ENCODE measurements at places on chromosomes 7 and 10.

DNA sequence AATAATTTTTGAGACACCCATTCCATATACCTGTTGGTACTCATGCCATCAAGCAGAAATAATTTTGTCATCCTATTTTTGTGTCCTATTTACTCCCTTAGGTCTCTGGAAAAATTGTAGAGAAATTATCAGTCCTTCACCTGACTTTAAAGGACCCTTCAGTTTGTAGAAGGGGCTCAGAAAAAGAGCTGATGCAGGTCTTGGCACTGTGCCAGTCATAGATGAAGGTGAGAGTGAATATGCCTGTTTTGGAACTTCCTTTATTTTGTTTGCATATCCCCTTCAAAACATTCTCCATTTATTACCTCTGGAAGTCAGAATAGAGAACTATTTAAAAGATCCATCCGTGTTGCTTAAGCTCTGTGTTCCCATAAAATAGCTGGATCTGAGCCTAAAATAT, 321.0 kb upstream of the TPK1 start:
- no peak for DNase-seq

DNA sequence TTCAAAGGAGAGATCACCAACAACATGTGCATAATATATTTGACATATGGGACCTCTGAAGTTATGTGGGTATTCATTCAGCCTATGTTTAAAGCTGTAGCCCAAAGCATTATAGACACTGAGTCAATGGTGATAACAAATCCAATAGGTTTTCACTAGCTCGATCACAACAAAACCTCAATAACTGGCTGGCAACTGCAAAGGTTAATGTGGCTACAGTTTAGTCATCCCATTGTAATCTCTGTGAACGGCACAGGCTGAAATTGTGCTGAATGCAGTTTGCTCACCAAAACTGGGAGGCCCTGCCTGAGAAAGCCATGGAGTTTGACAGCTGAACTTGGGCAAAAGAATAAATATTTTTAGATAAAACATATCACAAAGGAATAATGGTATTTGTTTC, 152.4 kb upstream of the ADO start:
- DNase-seq, result no peak

GRCh38 chr7:134879815-134880475, 100.5 kb downstream of the CALD1 start:
- no peak for DNase-seq

DNA sequence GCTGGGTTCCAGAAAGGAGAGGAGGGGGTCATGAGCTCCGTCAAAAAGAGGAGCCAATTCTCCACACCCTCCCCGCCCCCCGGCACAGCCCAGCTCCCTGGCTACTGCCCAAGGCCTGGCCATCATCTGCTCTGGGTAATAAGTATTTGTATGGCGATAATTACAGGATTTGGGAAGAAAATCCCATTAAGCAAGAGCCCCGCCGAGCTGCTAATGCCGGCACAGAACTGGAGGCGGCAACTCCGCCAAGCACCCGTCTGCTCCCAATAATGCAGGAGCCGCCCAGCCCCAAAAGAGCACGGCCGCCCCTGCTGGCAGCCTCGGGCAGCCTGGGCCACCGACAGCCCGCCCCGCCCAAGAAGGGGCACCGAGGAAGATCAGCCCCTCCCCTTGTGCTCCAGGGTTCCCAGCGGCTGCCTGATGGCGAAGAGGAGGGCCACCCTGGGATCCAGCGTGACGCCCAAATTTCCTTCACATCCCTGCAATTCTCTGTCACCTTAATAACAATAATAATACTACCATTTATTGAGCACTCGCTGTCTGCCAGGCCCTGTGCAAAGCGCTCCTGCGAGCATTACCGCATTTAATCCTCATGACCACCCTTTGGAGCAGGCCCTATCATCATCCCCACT, 5.9 kb downstream of the SLIT1 start:
- DNase-seq, result no peak

GRCh38 chr10:17349717-17350116, 104.7 kb downstream of the ST8SIA6 start:
- no peak for DNase-seq

DNA sequence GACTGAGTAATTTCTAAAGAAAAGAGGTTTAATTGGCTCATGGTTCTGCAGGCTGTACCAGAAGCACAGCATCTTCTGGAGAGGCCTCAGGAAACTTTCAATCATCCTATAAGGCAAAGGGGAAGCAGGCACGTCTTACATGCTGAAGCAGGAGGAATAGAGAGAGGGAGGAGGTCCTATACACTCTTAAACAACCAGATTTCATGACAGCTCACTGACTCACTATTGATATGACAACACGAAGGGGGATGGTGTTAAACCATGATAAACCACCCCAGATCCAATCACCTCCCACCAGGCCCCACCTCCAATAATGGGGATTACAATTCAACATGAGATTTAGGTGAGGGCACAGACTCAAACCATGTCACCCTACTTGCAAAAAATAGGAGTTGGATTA, 201.5 kb downstream of the CDK14 start:
- DNase-seq, result no peak

GRCh38 chr7:46571996-46572395, 650.9 kb upstream of the IGFBP3 start:
- DNase-seq, result no peak

GRCh38 chr10:11670381-11670780, 58.9 kb upstream of the USP6NL start:
- no peak for DNase-seq

- no peak for DNase-seq
Measured at GRCh38 chr7:23981314-23981713, 271.3 kb downstream of the STK31 start.

- no peak for DNase-seq
Measured at GRCh38 chr10:63227207-63227895, 94.2 kb downstream of the NRBF2 start.

DNA sequence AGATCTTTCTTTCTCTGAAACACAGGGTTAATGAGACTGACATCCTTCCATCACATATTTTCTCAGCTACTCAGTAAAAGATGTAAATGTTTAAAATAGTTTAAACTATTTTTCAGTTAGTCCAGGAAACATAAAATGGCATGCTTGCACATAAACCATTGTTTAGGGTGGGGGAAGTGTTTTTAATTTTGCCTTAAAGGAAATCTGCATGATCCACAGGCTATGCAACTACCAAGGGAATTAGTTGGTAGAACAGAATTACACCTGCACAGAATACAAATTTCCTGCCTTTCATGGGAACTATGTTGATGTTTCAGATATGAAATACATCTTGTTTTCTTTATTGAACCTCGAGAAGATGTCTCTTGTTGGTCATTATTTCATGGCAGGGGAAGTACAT, 10.6 kb downstream of the CAV1 start:
- DNase-seq, result no peak

- DNase-seq, result no peak
Measured at GRCh38 chr10:108629834-108630233, 1293.5 kb downstream of the XPNPEP1 start.

DNA sequence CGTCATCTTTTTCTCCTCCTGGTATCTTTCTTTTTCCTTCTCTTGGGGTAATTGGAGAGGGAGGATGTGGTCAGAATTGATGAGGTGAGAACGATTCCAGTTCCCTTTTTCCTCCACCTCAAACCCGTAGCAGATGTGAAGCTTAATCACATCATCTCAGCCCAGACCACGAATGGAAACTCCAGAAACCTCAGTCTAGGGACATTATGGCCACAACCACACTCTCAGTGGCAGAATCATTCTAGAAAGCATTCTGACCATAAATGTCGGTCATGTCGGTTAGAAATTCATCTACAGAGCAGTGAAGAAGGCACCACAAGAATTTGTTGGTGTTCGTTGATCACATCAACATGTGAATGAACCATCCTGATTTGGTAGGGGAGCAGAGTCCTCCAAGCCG, 78.7 kb downstream of the GATA3 start:
- peak; percentile 40 for DNase-seq

DNA sequence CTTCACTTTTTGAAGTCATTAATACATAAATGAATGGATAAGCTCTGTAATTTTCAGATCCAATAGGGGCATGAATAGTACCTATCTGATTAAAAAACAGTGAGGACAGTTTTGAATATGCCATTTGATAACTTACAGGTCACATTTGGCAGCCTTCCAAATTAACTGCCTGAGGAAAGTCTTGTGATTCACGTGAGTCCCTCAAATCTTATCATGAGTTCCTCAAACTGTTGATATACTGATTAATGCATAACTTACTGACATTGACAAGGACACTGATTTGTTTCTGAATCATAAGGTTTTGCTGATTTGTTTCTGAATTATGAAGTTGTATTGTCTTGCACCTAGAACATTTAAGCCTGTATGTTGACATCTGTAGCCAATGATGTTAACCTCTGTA, 55.1 kb downstream of the ANKMY2 start:
- DNase-seq, result no peak

GRCh38 chr10:103082683-103083082, 110.4 kb downstream of the NT5C2 start:
- DNase-seq, result no peak

- no peak for DNase-seq
Measured at GRCh38 chr10:75828413-75828812, 397.0 kb downstream of the LRMDA start.

- no peak for DNase-seq
Measured at GRCh38 chr7:6648815-6649104, 11.6 kb downstream of the ZNF316 start.

- DNase-seq, result no peak
Measured at GRCh38 chr10:117411479-117412399, 36.5 kb upstream of the PDZD8 start.

DNA sequence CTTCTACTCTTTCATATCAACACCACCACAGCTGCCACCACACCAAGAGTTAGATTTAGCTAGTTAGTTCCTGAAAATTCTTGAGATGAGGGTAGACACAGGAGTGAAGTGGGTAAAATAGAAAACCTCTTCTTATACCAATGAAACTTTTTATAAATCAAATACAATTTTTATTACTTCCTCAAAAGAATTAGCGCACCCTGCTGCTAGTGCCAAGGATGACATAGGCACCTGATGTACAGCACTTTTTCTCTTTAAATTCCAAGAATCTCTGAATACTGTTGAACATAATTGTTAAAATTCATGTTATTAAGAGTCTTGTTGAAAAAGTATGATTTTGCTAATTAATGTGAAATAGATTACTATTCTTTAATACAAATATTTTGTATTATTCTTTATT, 11.4 kb downstream of the ZWINT start:
- DNase-seq, result no peak

GRCh38 chr10:62554632-62555199, 180.5 kb downstream of the ZNF365 start:
- DNase-seq, result no peak

DNA sequence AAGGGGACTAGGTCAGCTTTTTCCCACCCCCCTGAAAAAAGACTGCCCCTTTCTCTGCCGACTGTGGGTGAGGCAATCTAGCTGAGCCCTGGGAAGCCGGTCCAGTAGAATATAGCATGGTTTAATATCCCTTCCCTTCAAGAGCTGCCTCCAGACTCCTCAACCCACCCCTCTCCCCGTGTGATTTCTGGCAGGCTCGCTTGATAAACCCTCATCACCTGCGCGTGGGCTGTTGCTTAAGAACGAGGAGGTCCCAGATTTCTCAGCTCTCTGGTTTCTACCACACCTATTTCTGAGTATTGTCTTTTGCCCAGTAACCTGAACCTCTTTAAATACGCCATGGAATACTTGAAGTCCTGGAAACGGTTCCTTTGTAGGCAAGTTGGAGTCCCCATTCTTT, 2.0 kb upstream of the LRRC4 start:
- DNase-seq, result no peak

DNA sequence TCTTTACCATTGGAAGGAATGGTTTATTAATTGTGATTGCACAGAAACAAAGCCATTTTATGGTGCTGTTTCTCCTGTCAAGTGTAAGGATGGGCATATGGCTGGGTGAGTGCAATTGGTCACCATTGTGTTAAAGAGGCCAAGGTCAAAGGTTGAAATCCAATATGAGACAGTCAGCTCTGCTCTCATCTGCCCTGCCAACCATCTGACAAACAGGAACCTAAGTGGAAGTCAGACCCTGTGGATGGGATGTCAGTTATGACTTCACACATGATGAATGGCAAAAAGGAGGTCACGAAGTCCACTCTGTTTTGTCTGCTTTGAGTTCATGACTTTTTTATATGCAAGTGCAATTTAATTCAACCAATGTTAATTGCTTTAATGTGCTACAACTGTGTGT, 172.7 kb upstream of the TMEM229A start:
- DNase-seq, result no peak

- peak; percentile 56 for DNase-seq
Measured at GRCh38 chr7:102415685-102416225, 17.6 kb upstream of the ORAI2 start.

GRCh38 chr10:132681858-132682755, 103.8 kb downstream of the NKX6-2 start:
- DNase-seq, result no peak

DNA sequence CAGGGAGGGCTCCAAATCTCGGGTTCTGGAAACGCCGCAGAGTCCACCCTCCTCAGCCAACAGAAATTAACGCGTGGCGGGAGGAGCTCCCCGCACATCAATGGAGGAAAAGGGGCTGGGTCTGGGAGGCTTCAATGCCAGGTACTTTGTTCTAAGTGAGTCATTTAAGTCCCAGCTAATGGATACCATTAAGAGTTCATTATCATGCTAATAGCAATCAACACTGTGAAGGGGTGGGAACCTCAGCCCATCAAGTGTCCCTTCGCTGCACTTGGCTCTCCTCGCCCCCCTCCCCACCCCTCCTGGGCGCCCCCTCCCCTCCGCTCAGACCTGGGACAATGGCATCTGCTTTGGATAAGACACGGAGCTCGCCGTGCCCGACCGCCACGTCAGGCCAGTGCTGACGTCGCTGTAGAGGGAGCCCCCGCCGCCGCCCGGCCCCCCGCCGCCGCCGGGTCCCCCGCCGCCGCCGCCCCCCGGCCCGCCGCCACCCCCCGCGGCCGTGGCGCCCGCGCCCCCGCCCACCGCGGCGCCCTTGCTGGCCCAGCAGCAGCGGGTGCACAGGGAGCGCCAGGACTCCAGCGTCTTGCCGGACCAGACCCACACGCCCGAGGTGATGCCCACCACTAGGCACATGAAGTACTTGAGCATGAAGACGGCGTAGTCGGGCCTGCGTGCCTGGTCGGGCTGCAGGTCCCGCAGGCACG, 2.9 kb downstream of the FZD8 start:
- no peak for DNase-seq

GRCh38 chr10:3264161-3264761, 91.7 kb upstream of the PITRM1 start:
- no peak for DNase-seq

DNA sequence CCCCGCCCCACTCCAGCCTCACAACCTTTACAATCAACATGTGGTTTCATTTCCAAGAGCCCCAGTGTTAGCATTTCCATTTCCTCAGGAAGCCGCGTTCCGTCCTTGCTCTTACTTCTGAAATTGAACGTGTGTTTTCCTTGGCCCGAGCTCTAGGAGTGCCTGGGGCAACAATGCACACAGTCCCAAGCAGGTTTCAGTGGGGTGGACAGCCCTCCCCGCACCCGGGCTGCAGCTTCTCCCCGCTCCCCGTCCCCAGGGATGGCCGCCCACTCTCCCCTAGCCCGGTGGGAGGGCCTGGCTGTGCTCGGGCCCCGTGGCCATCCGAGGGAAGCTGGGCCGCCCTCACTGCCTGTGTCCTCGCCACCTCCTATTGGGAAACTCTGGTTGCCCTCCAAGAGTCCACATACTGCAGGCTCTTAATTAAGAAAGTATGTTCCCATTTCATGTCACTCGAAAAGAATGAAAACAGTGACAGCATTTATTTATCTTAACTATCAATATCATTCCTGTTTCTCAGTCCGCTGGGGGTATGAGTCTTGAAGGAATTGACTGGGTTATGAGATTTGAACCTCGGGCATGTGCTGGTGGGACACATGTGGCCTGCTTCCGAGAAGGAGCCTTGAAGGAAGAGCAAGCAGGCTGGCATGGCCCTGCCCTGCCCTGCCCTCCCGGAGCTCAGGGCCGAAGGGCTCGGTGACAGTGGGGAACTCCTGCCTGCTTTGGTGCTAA, 163.8 kb downstream of the GRK5 start:
- DNase-seq, result no peak
